ENCODE measurements at places on chromosomes 12 and 14.

GRCh38 chr14:100898935-100899883, 4.3 kb downstream of the RTL1 start:
- H3K36me3 ChIP-seq: peaks cover 2% of the 10 kb centered on the region
- H3K27ac ChIP-seq: no peak overlapping the region
- DNase-seq: peak; percentile 49
- no peak overlapping the region for H3K4me3 ChIP-seq
- peaks cover 19% of the 10 kb centered on the region for H3K4me1 ChIP-seq
- peaks cover 51% of the 10 kb centered on the region for H3K27me3 ChIP-seq

- H3K27me3 ChIP-seq: no peaks in the 10 kb centered on the region
- no peak overlapping the region for H3K27ac ChIP-seq
- H3K36me3 ChIP-seq: no peaks in the 10 kb centered on the region
- H3K4me1 ChIP-seq: peaks cover 42% of the 10 kb centered on the region
- peak overlapping the region; percentile 81 for H3K4me3 ChIP-seq
Measured at GRCh38 chr14:95157048-95157326, 342 bp downstream of the DICER1 start.

DNA sequence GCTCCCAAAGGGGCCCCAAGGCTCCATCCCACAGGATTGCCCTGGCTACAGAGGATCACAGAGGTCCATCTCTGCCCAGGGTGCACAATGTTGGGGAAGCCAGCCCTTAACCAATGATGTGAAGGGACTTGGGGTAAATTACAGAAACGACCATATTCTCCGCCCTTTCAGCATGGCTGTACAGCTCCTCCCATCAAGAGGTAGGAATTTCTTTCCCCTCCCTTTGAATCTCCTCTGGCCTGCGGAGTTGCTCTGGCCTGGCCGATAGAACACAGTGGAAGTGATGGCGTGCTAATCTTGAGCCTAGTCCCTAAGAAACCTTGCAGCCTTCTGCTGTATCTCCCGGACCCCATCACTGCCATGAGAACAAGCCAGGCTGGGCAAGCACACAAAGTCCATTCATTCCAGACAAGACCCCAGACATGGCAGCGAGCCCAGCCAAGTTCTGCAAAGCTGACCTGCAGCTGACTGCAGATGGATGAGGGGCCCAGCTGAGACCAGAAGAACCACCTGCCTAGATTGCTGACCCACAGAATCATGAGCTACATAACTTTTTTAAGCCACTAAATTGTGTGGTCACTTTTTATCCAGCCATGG, 6.9 kb upstream of the IFI27 start:
- peaks cover 4% of the 10 kb centered on the region for H3K36me3 ChIP-seq
- DNase-seq: no peak
- no peak overlapping the region for H3K4me3 ChIP-seq
- no peaks in the 10 kb centered on the region for H3K27me3 ChIP-seq

- H3K4me1 ChIP-seq: peaks cover 29% of the 10 kb centered on the region
- DNase-seq: no peak
- no peak overlapping the region for H3K4me3 ChIP-seq
- H3K36me3 ChIP-seq: peaks cover 17% of the 10 kb centered on the region
- H3K27ac ChIP-seq: no peak overlapping the region
Measured at GRCh38 chr14:74794947-74795346, 31.8 kb downstream of the YLPM1 start.

DNA sequence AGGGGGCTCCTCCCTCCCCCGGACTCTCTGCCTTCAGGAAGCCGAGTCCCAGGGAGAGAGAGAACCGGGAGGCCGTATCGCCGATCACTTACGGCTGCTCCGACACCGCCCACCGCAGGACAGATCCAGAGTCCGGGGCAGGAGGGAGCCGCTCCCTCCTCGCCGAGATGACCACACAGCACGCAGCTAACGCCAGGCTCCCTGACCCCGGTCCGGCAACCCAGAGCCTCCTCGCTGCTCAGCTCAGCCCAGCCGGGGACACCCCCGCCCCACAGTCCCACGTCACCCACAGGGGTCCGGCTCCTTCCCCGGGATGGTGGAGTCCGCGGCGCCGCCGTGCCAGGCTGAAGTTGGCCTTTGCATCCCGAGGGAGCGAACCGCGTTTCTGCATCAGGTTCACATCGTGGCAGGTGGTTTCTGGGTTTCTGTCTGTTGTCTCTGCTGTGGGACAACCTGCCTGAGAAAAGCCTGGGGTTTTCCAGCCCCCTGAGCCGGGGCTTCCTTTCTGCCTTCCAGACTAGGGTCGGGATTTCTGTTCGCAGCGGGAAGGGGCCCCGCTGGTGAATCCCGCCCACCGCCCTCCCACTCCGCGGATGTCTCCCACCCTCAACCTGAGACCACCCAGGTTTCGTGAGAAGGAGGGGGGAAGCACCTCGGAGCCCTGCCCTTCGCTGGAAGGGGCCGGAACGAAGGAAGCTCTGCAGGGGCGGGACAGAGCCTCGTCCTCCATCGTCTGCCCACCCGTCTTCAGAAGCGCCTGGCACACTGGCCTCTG, 61.2 kb downstream of the NOC4L start:
- no peaks in the 10 kb centered on the region for H3K36me3 ChIP-seq
- no peak for DNase-seq
- H3K4me3 ChIP-seq: no peak overlapping the region
- H3K4me1 ChIP-seq: no peaks in the 10 kb centered on the region

GRCh38 chr12:67937822-67938221, 51.4 kb upstream of the IFNG-AS1 start:
- H3K27ac ChIP-seq: no peak overlapping the region
- H3K27me3 ChIP-seq: no peaks in the 10 kb centered on the region
- no peak for DNase-seq
- no peak overlapping the region for H3K4me3 ChIP-seq
- H3K4me1 ChIP-seq: peaks cover 16% of the 10 kb centered on the region
- no peaks in the 10 kb centered on the region for H3K36me3 ChIP-seq

DNA sequence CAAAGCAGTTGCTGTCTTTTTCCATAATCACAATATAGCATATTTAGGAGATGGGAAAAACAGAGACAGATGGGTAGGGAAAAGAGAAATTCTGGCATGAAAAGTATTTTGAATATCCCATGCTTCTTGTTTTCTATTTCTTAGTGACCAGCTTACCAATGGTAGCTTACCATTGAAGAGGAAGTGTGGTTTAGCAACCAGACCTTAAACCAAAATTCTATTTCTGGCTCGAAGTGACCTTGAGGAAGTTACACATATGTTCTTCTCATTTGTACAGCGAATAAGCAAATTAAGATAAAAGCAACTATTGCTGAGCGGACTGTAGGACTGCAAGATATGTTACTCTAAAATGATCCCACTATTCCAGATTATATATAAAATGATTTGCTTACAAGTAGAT, 82.9 kb downstream of the FGD4 start:
- DNase-seq: no peak
- H3K36me3 ChIP-seq: no peaks in the 10 kb centered on the region
- no peaks in the 10 kb centered on the region for H3K4me1 ChIP-seq
- H3K4me3 ChIP-seq: no peak overlapping the region

DNA sequence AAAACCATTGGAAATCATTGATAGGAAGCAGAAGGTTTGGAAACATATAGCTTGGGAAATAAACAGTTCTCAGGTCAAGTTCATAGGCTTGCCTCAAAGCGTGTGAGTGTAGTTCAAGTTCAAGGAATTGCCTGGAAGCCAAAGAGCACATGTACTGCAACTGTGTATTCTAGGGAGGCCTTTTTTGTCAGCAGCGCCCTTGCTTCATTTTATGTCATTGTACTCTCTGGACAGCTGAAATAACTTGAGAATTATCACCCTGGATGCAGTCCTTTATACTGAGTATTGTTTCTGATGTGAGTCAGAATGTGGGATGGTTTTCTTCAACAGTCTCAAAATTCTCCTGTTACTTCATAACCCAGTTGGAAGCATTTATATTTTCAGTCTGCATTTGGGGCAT, 16.0 kb upstream of the EVL start:
- no peak for DNase-seq
- no peaks in the 10 kb centered on the region for H3K27me3 ChIP-seq
- H3K27ac ChIP-seq: peak overlapping the region; percentile 71
- H3K4me3 ChIP-seq: no peak overlapping the region
- H3K4me1 ChIP-seq: peaks cover 58% of the 10 kb centered on the region

DNA sequence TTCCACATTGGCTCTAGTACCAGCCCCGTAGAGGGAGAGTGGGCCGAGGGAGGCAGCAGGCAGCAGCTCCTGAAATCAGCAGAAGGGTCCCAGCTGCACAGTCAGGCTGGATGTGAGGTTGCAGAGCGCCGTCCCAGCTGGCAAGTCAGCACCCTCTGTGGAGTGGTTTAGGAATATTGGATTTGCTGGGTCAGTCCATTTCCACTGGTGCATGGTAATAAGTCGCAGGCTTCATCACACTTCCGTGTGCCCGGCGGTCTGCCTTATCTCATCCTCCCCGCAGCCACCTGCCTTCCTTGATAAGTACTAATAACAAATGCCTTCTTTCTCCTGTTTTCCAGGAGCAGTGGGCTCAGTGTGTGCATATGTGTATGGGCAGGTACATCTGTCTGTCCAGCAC, 112.9 kb downstream of the TSPAN9 start:
- no peak overlapping the region for H3K27ac ChIP-seq
- H3K27me3 ChIP-seq: peaks cover 1% of the 10 kb centered on the region
- H3K36me3 ChIP-seq: no peaks in the 10 kb centered on the region
- no peak overlapping the region for H3K4me3 ChIP-seq
- peaks cover 37% of the 10 kb centered on the region for H3K4me1 ChIP-seq

GRCh38 chr12:122523846-122524718, 2.7 kb downstream of the RSRC2 start:
- DNase-seq: no peak
- H3K27me3 ChIP-seq: no peaks in the 10 kb centered on the region
- H3K4me1 ChIP-seq: peaks cover 44% of the 10 kb centered on the region
- peaks cover 28% of the 10 kb centered on the region for H3K36me3 ChIP-seq
- H3K4me3 ChIP-seq: peak overlapping the region; percentile 87

DNA sequence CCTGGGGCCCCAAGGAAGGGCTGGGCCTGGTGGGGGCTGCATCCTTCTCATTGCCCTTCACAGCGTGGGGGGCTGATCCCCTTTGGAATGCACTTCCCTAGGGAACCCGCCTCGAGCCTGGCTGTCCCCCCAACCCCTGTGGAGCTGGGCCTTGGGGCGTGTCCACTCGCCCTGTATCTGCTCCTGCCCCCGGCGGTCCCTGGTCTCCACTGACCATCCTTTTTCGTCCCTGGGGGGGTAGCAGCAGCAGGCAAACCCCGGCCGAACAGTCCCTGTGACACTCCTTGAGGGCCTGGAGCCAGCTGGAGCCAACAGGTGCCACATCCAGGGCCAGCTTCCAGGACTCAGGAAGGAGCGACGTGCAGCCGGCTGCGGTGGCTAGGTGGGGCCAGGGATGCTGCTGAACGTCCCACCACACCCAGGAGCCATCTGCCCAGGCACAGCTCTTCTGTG, 9.4 kb upstream of the GPR132 start:
- peaks cover 3% of the 10 kb centered on the region for H3K4me1 ChIP-seq
- H3K4me3 ChIP-seq: no peak overlapping the region
- H3K27me3 ChIP-seq: peaks cover 9% of the 10 kb centered on the region
- no peaks in the 10 kb centered on the region for H3K36me3 ChIP-seq
